ENCODE measurements at places on chromosomes 3 and 15.

DNA sequence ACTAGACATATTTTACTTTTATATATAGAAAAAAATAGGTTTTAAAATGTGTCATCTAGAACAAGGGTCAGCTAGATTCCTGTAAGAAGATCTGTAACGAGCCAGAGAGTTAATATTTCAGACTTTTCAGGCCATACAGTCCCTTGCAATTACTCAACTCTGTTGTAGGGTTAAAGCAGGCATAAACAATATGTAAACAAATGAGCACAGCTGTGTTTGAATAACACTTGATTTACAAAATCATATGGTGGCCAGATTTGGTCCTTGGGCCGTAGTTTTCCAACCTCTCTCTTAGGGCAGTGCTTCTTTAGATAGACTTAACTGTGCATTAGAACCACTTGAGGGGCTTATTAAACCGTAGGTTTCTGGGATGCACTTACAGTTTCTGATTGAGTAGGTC is 19.6 kb downstream of the LRRC57 start:
- DNase-seq: no peak

DNA sequence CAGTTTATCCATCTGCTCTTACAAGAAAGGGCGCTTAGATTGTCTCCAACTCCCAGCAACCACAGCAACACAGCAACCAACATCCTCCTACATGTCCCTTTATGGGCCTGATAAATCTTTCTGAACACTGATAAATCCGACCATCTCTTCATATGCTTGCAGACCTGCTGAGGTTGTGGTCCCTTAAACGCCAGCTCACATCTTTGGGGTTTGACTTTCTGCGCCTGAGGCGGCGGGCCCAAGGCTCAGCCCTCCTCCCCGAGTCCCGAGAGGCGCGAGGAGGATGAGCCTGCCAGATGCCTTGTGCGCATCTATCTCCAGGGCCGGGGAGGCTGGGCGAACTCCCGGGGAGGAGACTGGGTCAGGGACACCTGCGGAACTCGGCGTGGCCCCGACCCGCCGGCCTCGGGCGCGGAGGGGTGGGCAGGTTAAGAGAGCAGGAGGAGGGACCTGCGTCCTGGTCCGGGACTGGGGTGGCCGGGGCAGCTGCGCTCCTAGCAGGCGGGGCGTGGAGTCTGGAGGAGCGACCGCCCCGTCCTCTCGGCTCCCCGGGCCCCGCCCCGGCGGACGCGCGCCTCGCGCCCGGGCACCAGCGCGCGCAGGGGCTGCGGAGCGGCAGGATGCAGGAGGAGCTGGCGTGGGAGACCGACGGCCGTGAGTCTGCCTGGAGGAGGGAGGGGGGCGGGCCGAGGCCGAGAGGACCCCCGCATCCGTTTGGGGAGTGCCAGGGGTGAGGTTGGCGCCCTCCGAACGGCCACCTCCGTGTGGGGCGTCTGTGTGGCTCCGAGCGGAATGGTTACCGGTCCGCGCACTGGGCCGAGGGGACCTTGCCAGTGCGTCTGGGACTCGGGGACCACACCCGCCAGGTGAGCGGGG is at the start of gene ANKDD1A:
Gene ANKDD1A, plus strand, starts transcription at position 592 of the 876 bp plus-strand sequence. Its CDS starts 29 bp downstream, at position 621.
- peak; percentile 75 for DNase-seq

GRCh38 chr15:48647962-48648361 is 2.5 kb upstream of the FBN1 start:
- peak; percentile 34 for DNase-seq

DNA sequence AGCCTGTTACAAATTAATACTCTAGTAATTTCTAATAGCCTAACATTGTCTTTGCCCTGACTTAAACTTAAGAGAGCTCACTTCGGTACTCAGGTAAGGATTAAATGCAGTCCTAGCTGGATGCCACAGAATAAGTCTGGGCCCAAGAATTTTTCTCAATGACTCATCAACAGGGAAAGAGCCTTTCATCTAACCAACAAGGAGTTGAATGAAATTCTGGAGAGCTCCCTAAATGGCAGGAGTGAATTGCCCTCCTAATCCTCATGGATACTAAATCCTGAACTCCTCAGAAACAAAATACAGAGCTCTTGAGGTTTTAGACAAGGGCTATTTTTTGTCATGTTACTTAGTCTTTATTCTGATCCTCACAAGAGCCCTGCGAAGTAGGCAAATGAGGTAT is 159.5 kb downstream of the PLCH1 start:
- no peak for DNase-seq

DNA sequence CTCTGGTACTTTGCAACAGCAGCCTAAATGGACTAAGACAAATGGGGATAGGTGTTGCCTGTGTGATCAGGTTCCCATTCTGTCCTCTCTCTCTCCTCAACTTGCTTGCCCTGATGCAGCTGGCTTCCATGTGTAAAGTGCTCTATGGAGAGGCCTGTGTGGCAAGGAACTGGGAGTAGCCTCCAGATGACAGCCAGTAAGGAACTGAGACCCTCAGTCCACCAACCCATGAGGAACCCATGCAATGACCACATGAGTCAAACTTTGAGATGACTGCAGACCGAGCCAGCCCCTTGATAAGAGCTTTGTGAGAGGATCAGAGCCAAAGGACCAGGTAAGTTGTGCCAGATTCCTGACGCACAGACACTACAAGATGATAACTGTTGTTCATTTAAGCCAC is 74.6 kb upstream of the ADPGK start:
- DNase-seq: no peak

DNA sequence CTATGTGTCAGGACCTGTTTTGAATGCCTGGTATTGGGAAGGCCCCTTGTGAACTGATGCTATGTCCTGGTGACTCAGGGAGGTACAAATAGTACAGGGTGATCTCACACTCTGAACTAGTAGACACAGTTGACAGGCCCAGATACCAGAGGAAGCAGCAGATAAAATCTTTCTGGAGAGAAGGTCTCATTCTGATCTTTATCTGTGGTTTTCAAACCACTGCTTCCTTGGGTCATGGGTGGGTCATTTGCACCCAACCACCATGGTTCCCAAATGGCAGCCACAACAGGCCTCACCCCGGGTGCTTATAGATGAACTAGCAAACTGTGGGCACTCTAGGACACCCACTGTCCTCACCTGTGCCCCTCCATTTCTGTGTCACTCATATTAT is 43.4 kb downstream of the PXYLP1 start:
- no peak for DNase-seq
